ENCODE measurements at places on chromosomes 11 and 22.

DNA sequence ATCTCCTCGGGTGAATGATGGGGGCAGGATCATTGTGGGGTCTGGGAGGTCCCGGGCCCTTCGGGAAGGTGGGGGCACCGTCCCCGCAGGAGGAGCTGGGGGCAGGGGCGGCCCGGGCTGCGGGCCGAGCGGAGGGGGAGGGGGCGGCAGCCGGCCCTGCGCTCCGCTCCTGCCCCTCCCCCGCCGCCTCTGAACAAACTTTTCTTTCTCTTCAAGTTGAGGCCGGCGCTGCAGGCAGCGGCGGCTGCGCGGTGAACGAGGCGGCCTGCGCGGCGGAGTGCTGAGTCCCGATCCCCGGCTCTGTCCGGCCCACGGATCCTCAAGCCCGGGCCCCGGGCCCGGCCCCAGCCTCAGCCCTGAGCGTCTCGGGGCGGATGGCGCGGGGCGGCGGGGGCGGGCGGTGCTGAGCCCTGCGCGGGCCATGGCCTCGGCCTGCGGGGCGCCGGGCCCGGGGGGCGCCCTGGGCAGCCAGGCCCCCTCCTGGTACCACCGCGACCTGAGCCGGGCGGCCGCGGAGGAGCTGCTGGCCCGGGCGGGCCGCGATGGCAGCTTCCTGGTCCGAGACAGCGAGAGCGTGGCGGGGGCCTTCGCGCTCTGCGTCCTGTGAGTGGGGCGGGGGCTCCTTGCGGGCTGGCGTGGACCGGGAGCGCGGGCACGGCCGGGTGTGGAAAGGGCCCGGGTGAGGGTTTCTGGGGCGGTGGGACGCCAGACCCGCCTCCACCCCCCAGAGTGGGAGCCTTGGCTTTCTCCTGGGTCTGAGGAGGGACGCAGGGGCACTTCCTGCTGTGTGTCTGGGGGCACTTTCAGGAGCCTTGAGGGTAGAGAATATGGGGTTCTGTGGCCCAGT is at the start of gene INPPL1:
Gene INPPL1, plus strand, starts transcription at position 204 of the 847 bp plus-strand sequence. Its CDS starts 218 bp downstream, at position 422.
- DNase-seq: no peak

DNA sequence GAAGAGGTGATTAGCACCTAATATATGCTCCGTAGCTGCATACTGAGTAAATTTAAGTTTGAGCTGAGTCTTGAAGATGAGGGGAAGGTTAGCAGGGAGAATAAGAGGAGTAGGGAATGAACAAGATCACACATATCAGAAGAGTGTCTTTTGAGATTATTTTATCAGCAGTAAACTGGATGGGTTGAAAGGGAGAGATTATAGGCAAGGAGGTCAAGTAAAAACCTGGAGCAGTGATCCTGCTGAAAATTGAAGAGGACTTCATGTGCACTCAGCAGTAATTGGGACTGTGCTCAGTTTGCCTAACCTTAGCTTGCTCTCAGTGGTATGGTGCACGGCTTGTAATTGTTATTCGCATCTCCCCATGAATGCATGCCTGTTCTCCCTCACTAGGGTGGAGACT is 79.5 kb upstream of the PICALM start:
- no peak for DNase-seq

DNA sequence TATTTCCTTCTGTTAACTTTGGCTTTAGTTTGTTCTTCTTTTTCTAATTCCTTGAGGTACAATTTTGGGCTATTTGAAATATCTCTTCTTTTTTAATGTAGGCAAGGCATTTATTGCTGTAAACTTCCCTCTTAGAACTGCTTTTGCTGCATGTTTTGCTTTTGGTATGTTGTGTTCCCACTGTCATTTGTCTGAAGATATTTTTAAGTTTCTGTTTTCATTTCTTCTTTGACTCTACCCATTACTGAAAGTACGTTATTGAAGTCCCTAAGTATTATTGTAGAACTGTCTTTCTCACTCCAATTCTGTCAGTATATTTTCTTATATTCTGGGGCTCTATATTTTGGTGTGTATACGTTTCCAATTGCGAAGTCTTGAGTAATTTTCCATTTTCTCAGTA is 77.9 kb downstream of the KCNQ1OT1 start:
- DNase-seq: no peak

DNA sequence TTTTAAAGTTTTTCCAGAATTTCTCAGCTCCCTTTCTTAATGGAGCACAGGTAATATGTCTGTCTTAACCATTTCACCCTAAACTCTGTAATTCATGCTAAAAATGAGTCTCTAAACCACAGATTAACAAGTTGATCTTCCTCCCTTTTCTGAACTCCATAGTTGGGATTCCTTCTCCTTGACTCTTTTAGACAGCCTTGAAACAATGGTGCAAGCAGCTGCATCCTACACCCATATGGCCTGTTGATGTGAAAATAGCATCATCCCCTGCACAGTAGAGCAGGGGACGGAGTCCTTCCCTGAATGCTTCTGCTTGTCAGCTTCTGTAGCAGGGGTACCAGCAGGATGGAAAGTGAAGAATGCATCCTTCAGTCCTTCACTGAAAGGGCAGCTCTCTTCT is 192.8 kb upstream of the SORL1-AS1 start:
- no peak for DNase-seq

- DNase-seq: no peak
Measured at GRCh38 chr11:93832780-93833179, 17.6 kb downstream of the VSTM5 start.

Measured in T follicular helper cell (primary cell).